Stimulated activated CD4-positive, alpha-beta T cell treated with anti-CD3 and anti-CD28 coated beads, Interleukin-15, amount 100 ng/mL, for 1 hour (primary cell): ENCODE measurements at places on chromosomes 5 and 9.

DNA sequence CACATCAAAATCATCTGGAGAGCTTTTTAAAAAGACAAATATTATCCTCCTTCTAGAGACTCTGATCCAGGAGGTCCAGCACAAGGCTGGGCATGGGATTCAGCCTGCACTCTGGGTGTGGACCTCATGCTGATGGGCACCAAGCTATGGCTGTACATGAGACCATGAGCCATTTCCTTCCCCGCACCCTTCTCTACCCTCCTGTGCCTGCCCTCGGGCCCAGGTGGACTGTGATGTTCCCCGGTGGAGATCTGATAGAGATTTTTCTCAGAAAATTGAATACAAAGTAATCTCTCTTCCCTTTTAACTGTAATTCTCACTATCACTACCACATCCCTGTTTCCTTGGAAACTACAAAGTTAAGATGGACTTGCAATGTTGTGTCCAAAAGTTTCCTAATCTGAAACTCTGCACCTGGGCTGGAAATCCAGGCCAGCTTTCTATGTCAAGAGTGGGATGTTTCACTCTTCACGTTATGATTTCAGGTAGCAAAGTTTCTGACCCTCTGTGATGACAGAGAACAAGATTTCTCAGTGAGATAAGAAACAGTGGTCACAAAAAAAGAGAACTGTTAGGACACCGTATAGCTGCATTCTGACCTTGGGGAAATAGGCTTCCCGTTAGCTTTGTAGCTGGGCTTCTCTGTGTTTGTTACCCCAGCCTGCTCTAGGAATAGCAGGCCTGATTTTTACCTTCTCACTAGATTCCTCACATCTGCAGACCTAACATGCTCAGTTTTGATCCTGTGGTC is 11.5 kb downstream of the SFXN1 start:
- DNase-seq = no peak

DNA sequence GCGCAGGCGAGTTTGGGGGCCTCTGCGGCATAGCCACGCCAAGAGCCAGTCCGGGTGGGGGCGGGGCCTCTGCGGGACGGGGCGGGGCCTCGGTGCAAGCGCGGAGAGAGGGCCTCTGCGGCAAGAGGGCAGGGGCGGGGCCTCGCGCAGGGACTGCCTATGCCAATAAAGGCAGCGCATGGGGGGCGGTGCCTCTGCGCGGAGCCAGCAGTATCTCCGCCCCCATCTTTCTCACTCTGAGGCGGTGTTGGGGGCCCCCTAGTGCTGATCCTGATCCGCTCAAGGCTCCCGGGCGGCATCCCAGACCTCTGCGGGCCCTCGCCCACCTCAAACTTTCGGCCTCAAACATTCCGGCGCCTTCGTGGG is 9.2 kb upstream of the GPRIN1 start:
- DNase-seq = peak; percentile 68

- no peak for DNase-seq
Observed at GRCh38 chr9:120757026-120757913, 35.9 kb downstream of the FBXW2 start.

DNA sequence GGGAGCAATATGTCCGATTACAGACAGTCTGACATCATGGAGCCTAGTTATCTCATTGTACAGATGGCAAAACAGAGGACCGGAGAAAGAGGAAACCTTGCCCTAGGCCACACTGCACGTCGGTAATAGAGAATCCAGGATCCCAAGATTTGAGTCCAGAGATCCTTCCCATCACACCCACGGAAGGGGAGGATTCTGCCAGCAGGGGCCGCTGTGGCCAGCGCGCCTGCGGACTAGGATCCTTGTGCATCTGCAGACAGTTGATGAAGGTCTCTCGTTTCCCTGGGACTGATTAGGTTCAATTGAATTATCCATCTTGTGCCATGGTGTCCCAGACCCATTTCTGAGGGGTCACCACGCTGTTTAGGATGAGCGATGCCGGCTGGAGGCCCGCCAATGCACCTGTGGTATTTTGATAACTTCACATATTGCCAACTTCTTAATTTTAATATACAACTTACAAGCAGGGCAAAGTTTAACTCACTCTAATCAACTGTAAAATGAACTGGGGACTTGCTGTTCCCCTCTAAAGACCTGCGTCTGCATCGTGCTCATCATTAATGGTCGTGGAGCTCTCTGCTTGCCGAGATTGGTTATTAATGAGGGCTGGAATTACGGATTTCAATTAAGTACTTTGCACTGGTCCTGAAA is 592.7 kb upstream of the BRINP1 start:
- DNase-seq = no peak

DNA sequence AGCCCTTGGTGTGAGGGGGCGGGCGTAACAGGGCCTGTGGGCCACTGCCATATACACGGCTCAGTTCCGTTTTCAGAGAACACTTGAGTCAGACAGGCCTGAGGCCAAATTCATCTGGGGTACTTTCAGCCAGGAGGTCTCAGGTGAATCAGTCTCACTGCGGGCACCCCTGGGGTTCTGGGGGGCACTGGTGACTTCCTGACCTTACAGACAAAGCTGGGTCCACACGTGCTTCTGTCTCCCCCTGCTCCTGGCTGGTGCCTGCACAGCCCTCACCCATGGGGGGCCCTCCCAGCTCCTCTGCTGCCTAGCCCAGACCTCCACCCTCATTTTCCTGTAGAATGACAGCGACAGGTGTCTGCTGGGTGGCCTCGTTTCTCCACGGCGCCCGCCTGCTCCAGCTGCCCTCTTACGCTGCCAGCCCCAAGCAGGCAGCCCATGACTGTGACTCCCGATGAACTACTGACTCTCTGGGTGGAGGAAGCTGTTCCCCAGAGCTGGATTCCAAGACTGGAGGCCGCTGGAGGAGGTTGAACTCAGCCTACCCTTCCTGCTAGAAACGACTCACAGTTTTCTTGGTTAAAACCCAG is 374.1 kb upstream of the IRX4 start:
- DNase-seq = no peak

GRCh38 chr5:127359502-127359901 is 68.9 kb downstream of the MEGF10 start:
- DNase-seq = no peak

GRCh38 chr5:122871661-122872060 is 26.2 kb downstream of the SNX24 start:
- DNase-seq = no peak

DNA sequence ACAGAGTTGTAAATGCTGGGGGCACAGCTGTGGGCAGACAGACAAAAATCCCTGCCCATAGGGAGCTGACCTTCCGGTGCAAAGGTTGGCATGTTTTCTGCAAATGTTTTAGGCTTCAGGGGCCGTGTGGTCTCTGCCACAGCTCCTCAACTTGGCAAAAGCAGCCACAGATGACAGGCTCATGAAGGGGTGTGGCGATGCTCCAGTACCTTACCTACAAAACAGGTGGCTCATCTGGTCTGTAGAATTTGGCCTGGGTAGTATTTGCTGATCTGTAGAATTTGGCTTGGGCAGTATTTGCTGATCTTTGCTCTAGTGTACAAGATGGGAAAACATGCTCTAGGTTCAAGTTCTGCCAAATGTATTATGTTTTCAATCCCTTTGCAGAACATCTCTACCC is 283.9 kb downstream of the GADD45G start:
- no peak for DNase-seq

DNA sequence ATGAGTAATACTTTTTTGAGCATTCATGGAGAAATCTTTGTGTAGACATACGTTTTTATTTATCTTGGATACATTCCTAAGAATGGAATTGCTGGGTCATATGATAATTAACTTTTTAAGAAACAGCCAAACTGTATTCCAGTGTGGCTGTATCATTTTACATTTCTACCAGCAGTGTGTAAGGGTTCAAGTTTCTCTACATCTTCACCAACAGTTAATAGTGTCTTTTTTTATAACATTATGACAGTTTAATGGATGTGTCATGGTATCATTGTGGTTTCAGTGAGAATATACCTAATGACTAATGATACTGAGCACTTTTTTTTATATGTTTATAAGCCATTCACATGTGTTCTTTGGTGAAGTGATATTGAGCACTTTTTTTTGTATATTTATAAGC is 52.4 kb downstream of the NIPBL start:
- no peak for DNase-seq

DNA sequence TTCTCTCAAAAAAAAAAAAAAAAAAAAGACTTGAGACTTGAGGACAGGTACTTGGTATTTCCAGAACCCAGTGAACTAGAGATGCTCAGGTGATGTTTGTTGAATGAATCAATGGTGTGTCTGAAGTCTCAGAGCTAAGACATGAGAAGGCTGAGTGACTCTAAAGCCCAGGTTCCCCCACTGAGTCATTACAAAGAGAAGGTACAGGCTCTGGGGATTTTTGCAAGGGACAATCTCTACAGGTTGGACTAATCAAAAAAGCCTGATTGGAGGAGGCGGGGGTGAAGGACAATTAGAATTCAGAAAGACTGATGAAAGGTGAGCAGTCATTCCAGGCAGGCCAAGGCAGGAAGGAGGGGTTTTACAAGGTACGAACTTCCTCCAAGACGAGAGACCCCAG is 8.2 kb upstream of the FABP6 start:
- DNase-seq = no peak

DNA sequence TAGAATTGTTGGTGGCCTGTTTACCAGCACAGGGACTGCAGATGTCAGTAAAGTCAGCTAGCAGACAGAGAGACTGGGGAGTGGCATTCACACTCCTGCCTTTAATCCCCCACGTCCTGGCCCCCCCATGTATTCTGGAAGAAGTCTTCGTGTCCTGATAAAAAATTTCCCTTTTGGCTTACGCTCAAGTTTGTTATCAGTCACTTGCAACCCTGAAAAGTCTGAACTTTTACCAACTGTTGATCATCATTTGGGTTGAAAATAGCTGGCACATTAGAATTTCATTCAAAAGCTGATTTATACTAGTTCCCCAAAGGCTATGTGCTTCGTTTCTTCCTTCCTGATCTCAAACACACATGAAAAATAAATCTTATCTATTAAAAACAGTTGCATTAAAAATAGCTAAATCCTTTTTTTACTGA is 5.8 kb upstream of the CRHBP start:
- DNase-seq = no peak

DNA sequence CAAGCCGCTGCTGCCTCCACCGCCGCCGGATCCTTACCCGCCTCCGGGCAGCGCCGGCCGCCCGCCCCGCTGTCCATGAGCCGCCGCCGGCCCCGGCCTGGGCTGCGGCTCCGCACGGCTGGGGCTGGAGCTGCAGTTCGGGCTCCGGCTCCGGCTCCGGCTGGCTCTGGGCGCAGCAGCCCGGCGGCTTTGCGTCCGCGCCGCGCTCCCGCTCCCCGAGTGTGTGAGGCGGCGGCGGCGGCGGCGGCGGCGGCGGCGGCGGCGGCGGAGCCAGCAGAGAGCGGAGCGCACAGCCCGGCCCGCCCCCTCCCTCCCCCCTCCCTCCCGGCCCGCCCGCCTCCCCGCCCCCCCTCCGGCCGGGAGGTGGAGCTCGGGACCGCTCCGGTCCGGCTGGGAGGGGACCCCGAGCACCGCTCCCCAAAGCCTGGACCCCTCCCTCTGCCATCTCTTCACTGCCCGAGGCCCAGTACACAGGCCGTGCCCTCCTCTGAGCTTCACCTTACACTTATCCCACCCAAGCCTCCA is at the start of gene PCDH1:
Gene PCDH1 (minus strand): TSS at position 225 of the 525 bp plus-strand sequence. CDS start 148 bp downstream, at position 77.
- no peak for DNase-seq

DNA sequence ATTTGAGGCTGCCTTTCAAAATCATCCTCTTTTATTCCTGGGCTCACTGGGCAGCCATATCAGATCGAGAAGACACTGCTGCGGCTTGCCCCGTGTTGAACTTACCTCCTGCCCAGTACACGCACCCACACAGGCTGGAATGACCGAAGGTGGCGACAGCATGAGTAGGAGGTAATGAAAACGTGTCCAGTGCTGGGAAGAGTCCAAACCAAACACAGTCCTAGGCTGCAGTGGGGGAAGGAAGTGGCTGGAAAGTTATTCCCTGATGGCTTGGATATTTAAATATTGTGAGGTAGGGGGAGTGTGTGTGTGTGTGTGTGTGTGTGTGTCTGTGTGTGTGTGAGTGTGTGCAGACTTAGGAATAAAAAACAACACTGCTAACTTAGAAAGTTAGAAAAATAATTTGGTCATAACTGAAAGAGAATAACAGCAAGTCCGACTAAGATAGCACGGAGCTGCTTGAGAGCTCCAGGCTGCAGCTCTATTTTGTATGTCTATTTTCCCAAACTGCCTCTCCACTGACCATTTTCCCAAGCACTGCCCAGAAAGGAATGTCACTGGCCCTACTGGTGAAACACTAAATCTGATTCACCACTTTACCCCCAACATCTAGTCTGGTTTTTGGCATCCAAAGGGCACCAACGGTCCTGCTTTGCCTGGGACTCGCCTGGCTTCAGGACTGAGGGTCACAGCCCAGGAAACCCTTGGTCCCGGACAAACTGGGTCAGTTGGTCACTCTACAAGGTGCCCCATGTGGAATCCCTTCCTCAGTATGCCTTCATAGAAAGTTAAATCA is 41.2 kb downstream of the ANKH start:
- DNase-seq = no peak

GRCh38 chr5:104345222-104346016 is 782.8 kb upstream of the NUDT12 start:
- no peak for DNase-seq

DNA sequence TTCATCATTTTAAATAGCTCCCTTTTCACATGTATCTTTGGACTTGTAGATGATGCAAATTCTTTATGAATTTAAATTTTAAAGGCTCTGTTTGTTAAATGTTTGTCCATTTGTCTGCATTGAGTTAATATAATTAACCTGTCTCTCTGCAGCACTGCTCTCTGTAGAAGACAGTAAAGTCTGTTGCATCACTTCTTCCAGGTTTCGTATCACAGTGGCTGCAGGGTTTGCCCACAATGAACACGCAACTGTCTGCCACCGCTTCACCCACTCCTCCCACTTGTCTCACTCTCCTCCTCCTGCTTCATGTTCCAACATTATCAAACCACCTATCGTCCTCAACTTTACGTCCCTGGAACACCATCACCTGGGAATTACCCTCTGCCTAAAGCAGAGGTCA is 231.3 kb upstream of the SLC30A5 start:
- DNase-seq = no peak

DNA sequence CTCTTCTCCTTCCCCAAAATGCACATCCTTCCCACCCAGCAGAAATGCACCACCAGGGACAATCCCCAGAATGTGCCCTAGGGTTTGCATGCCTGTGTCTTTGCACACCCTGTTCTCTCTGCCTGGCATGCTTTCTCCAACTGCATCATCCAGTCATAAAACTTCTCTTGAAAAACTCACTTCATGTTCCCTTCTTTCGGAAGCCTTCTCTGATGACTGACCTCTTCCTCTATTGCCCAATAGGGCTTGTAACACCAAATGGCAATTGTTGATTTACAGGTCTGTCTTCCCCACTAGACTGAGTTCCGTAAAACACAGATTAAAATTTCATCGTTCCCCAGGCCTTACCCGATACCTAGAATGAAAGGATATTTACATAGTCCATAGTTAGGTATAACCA is 83.1 kb upstream of the SPOCK1 start:
- DNase-seq = no peak

DNA sequence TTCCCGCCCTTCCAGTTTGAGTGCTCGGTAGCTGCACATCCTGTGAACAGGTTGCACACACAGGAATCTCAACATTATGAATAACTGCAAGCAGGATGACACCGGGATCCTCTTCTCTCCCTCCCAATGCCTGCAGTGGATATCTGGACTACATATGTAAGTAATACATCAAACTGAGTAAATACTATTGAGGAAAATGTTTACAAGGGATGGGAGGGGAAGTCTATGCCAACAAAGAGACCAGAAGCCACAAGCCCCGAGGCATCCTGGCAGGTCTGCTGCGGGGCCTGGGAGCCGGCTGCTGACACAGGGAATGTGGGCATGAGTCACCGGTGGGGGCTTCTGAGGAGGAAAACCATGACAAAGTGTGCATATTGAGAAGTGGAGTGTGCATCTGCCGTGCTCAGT is 8.6 kb upstream of the ANKRD33B start:
- no peak for DNase-seq
